ENCODE measurements at places on chromosomes 13 and 19. TPM values are rescaled to one million over a fixed set of nuclear protein-coding genes. Genes with fewer than 3 reads are reported as not detected.

The KIR3DL2 gene
- not detected for total RNA-seq

The SMIM44 gene
- total RNA-seq = not detected

The PLVAP gene
- 102 TPM for total RNA-seq

The ZNF571 gene
- total RNA-seq = 3.4 TPM

The SLC8A2 gene
- total RNA-seq = 0.15 TPM

The TEX26 gene
- total RNA-seq = 0.37 TPM

DNA sequence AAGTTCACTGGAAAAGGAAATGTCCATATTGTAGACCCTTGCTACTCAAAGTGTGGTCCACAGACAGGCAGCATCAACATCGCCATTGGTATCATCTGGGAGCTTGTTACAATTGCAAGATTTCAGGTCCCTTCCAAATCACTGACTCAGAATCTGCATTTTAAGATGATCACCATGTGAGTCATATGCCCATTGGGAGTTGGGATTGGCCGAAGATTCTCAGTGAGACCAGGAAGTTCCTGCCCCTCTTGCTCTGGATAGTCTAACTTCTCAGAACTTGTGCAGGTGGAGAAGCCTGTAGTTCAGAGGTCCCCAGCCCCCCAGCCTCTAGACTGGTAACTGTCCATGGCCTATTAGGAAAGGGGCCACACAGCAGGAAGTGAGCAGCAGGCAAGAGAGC is 48.9 kb upstream of the URAD start:
- no peak for DNase-seq

DNA sequence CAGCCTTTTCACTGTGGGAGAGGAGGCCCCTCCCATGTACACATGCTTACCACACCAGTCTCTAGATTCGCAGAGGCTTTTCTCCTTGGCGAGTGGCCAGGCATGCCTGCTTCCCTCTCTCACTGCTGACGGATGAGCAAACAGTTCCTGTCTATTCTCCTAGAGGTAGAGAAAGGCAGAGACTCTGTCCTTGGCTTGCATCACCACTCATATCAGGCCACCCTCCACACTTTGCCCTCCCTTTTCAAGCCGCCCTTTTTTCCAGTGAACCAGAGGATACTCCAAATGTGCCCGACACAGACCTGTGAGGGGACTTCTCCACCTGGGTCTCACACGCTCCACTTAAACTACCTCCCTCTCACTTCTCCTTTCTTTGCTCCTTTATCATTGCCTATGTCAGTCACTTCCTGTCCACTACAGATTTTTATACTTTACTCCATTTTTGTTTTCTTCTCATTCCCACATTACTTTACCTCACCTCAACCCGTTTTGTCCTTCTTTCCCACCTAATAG is 284.6 kb downstream of the DNAJC15 start:
- peak; percentile 88 for DNase-seq

- DNase-seq = no peak
Observed at GRCh38 chr13:89267734-89268133, 1596.6 kb downstream of the SLITRK5 start.

DNA sequence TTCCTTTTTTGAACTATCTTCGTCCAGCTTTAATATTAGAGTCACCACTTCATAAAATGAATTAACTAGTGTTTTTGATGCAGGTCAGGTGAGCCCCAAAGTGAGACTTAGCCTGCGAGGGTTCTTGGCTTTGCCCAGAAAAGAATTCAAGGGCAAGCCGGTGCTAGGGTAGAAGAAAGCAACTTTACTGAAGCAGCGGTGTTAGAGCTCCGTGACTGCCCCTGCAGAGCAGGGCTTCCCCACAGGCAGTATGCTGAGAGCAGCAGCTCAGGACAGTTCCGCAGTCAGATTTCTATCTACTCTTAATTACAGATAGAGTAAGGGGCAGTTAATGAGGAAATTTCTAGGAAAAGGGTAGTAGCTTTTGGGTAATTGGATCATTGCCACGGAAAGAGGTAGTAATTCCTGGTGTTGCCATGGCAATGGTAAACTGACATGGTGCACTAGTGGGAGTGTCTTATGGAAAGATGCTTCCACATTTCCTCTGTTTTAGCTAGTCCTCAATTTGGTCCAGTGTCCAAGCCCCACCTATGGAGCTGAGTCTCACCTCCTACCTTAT is 432.2 kb upstream of the ZNF507 start:
- DNase-seq = no peak

DNA sequence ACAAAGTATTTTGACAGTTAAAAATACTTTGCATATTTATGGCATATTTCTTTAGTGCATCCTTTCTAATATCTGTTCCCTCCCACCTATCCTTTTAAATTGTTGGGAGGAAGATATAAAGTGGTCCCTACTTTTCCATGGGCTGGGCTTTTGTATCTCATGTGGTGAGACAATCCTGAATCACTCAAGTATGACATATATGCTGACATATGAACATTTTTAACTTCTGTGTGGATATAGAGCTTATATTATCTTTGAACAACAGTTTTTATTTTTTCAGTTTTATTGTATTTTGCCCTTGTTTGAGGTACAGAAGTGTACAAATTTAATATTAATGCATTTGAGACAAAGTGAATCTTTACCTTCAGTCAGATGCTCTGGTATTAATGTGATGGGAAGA is 3.4 kb downstream of the ZMYM2 start:
- no peak for DNase-seq

DNA sequence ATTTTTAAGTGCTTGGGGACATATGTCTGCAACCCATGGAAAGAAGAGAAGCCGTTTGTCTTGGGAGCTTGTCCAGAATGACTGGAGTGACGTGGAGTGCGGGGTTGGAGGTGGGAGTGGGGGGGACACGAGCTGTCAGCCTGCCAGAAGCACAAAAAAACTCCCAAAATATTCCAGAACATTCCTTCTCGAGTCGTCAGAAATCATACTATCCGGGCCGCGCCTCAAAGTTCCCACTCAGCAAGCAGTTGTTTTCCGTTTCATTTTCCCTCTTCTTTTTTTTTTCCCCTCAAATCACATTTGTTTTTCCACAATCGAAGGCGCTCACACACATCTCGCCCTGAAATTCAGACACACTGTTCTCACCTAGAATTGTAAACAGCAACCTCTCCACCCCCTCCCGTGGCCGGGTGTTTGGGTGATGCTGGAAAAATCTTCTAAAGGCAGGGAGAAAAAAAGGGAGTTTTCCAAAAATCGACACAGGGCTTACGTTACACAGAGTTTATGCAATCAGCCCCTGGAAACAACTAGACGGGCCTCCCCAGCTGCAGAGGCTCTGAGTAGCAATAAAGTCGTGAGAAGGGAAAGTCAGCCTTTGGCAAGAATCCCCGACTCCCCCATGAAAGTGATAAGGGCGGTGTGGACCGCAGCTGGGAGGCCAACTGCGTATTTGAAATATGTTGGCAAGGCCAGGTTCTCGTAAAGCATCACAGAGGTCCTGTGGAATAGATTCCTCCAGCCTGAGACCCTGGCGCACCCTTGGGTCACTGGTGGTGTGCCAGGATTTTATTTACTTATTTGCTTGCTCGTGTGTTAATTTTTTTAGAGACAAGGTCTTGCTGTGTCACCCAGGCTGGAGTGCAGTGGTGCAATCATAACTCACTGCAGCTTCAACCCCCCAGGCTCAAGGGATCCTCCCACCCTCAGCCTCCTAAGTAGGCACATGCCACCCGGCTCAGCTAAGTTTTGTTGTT is 31.2 kb upstream of the KLF2 start:
- peak; percentile 88 for DNase-seq

- no peak for DNase-seq
Observed at GRCh38 chr13:110307767-110308655, 927 bp downstream of the COL4A2 start.

DNA sequence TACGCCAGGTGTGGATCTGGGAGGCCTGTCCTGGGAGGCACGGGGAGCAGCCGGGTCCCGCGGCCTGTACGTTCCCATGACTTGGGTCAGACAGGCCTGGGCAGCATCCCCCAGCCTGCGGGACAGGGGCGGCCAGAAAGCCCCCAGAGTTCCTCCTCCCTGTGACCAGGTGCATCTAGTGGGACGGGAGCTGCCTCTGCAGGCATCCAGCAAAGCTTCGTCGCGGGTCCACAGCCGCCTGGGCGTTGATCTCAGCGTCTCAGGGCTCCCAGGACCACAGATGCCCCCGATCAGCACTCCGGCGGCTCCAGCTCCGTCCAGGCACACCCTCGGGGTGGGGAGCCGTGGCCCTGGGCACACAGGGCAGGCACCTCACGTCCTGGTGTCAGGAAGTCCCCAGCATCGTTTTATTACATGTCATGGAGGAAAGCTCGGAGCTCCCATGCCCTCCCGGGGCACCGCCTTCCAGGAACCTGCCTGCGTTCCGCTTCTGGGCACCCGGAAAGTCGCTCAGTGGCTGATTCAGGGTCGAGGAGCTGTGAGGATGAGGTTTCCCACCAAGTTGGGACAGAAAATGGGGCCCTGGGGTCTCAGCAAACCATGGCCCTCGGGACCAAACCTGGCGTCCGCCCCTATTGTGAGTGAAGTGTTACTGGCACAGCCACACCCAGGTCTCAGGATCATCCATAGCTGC is 1.5 kb upstream of the GZMM start:
- no peak for DNase-seq

- no peak for DNase-seq
Observed at GRCh38 chr19:474126-475078, 13.6 kb upstream of the SHC2 start.

DNA sequence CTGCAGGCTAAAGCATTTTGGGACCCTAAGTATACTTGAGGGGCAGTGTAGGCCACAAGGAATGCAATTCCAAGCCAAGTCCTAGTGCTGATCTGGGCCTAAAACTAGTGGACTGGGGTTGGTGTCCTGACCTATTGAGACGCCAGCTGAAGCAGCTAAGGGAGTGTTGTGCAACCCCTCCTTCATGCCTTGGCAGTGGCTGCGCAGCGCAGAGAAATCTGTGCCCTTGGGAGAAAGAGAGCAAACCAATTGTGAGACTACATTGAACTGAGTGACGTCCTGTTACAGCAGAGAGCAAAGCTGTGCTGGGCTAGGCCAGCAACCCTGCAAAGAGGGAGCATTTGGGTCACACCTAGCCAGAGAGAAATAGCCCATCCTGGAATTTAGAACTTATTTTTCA is 2715.0 kb upstream of the PCDH20 start:
- DNase-seq = no peak

Data from left cardiac atrium (tissue), 4 donors.